Amniotic stem cell (primary cell): ENCODE measurements at places on chromosomes 11 and 22.

- no peak for DNase-seq
These were observed 17.6 kb downstream of the STARD10 start for GRCh38 chr11:72776117-72776843.

DNA sequence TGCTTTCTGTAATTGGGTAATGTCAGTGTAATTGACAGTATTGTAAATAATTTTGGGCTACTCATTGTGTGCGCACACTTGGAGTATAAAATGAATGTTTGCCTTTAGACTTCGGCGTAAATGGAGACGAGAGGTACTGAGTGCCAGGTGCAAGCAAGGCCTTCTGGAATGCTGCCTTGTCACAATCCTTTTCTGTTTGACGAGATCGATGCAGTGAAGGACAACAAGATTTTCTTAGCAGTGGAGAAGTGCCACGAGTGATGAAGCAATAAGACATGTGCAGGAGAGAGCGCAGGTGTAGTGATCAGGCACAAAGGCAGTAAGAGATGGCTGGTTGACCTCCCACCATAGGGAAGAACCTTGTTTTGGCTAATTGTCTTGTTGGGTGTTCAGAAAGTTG lies 67.5 kb downstream of the DDX10 start:
- DNase-seq: no peak

GRCh38 chr11:10886652-10887250 lies 28.9 kb upstream of the ZBED5 start:
- no peak for DNase-seq

DNA sequence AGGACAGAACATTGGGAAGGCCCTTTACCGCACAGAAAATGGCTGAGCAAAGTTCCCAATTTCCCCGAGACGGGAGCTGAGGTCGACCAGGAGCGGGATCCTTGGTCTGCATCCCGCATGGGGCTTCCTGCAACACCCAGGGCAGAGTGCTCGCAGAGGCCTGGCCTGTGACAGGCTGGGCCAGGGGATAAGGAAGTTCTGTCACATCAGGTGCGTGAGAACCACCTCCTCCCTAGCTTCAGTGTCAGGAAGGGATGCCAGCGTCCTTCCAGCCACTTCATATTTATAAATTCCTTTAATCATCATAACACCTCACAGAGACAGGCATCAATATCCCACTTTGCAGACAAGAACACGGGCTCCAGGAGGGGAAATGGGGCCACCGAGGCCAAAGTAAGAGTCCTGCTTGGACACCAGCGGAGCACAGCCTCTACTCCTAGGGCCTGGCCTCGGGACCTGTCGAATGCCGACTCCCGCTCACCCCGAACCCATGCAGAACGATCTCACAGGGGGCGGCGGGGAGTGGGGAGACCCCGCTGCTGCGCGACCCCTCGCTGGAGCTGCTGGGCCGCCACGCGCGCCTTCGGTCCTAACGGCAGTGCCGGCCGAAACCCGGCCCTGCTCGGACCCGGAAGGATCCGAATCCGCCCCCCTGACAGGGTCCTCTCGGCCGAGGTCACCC lies 532 bp downstream of the BET1L start:
- no peak for DNase-seq

DNA sequence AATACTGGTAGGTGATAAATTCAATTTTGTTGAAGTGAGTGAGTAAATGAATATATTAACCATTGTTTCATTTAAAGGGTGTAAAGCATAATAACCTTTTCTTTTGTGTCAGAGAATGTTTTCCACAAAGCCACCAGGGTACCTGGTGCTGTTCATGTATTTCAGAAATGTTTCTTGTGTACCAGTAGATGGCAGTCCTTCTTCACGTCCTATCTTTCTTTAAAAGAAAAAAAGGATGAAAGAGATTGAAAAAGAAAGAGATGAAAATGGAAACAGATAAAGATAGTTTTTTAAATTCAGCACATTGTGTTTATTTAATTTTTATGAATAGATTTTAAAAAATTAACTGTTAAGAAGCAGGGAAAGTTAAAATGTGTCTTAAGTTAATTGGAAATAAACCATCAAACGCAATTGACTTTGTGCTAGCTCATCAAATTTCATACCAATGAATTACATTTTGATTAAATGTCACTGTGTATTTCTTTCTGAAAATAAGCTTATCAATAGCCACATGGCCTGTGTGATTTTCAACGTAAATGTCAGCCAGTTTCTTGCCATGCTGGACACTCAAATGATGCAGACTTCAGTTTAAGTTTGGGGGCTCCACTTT lies 65.5 kb upstream of the CHORDC1 start:
- DNase-seq: no peak

DNA sequence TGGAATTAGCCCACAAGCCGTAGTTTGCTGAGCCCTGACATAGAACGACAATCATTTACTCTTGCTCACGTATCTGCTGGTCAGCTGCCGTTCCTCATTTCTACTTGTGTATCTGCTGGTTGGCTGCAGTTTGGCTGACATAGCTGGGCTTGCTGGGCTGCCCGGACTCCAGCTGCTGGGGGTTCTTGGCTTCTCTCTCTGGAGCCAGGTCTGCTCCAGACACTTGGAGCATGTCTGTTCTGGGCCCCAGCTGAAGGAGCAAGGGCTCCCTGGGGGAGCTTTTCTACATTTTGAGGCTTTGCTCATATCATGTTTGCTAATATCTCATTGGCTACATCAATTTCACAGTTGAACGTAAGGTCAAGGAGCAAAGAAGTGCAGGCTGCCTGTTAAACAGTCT lies 47.3 kb downstream of the PRDM11 start:
- DNase-seq: no peak

DNA sequence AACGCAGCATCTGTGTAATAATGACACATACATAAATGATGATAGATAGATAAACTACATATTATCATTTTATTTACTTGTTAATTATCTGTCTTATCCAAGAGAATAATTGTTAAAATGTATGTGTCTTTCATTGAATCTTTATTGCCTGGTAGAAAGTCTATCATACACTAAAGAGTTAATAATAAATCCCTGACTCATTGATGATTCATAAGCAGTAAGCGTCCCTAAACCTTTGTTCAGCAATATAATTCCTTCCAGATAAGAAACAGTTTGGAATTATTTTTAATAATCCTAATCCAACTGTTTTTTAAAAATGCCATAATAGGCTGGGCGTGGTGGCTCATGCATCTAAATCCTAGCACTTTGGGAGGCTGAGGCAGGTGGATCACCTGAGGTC lies 655.6 kb upstream of the CNTN5 start:
- DNase-seq: no peak

- no peak for DNase-seq
These were observed 19.9 kb upstream of the CTSC start for GRCh38 chr11:88357323-88358039.

DNA sequence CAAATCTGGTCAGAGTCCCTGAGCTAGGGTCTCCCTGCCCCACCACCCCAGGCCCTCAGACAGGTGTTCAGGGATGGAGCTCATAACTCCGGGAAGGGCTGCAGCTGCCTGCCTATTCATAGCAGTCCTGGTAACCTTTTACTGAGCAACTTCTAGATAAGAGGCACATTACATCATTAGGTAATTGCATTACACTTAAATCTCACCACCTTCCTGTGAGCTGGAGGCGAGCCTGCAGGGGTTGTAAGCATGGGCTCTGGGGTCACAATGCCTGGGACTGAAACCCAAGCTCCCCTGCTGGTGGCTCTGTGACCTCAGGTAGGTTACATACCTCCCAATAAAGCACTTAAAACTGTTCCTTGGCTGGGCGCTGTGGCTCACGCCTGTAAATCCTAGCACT lies 22.5 kb downstream of the TP53I11 start:
- no peak for DNase-seq

- DNase-seq: no peak
These were observed 266.5 kb upstream of the MTNR1B start for GRCh38 chr11:92702805-92703448.
